ENCODE measurements at places on chromosomes 12 and 14.

DNA sequence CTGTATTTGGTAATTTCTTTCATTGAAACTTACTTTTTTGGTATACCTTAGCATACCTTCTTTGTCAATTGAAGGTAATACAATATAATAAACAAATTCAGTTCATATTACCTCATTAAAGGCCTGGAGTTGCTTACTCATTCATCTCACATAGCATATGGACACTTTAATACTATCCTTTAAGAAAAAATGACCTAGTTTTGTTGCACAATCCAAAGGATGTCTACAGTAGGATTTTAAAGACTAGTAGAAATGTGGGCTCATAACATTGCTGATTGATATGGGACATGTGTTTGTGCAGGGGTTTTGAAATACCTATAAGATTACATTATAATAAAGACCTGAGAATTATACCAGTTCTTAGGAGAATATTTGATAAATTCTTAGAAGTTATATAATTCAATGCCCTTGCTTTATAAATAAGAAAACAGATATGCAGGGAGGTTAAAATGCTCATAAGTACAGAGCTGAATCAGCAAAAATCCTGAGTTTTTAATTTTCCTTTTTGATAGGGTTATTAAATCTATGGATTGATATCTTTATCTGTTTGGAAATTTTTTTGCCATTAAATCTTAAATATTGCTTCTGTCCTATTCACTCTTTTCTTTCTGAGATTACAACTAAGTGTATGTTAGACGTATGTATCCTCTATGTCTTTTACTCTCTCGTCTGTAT is 352.1 kb downstream of the ATP23 start:
- DNase-seq, result no peak

DNA sequence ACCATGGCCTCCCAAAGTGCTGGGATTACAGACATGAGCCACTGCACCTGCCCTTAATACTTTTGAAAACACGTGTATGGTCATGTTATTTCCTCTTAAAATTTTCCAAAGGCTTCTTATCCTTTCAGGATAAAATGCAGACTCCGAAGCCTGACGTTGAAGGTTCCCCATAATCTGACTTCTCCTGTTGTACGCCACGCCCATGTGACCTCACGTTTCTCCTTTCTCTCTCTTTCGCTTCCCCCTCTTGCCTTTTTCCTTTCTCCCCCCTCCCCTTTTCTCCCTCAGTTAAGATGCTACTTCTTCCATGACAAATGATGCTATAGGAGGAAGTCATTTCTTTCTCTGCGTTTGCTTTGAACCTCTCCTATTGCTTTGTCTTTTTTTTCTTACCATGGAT is 266.0 kb downstream of the FBXL14 start:
- peak; percentile 45 for DNase-seq

DNA sequence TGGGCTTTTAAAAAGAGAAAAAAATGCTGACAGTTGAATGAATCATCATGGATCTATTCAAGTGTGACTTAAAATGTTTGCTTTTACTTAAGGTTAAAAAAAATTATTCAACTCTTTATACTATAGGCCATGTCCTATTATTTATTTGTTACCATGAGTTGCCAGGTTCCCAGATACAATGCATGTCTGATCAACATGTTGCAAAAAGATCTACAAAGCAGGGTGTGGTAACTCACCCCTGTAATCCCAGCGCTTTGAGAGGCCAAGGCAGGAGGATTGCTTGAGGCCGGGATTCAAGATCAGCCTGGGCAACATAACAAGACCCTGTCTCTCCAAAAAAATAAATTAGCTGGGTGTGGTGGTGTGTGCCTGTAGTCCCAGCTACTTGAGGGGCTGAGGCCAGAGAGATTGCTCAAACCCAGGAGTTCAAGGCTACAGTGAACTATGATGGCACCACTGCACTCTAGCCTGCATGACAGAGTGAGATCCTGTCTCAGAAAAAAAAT is 460.8 kb downstream of the BCAT1 start:
- DNase-seq, result no peak

DNA sequence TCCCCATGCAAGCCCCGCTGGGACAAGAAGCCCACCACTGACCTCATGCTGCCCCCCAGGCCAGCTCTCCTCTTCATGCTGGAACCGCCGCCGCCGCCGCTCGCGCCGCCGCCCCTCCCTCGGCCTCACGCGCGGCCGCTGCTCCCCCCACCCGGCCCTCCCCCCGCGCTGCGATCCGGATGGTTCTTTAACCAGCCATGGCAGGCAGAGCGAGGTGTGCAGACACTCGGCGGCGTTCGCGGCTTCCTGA is at the start of gene DCAF5:
DCAF5 (minus strand) TSS at position 218 of the 250 bp plus-strand sequence; CDS start at position 77, 141 bp downstream.
- peak; percentile 95 for DNase-seq

GRCh38 chr12:77160931-77161330 is 95.6 kb upstream of the E2F7 start:
- DNase-seq, result no peak

- DNase-seq, result no peak
Observed at GRCh38 chr12:128994856-128995255, 141.6 kb downstream of the GLT1D1 start.

GRCh38 chr12:34354239-34355200 is 332.2 kb downstream of the ALG10 start:
- DNase-seq, result no peak

- no peak for DNase-seq
Observed at GRCh38 chr14:38989922-38990546, 113.0 kb downstream of the SEC23A start.

DNA sequence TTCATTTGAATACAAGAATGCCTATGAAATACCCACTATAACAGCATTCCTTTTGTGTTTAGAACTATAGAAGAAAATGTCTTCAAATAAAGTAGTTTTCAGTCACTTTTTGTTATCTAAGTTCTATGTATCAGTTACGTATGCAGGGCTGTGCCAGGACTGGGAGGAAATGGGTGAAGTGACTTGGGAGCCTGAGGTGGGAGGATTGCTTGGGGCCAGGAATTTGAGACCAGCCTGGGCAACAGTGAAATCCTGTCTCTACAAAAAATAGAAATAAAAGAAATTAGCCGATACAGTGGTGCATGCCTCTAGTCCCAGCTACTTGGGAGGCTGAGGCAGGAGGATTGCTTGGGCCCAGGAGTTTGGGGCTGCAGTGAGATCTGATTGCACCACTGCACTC is 22.9 kb upstream of the MANSC4 start:
- DNase-seq, result no peak

DNA sequence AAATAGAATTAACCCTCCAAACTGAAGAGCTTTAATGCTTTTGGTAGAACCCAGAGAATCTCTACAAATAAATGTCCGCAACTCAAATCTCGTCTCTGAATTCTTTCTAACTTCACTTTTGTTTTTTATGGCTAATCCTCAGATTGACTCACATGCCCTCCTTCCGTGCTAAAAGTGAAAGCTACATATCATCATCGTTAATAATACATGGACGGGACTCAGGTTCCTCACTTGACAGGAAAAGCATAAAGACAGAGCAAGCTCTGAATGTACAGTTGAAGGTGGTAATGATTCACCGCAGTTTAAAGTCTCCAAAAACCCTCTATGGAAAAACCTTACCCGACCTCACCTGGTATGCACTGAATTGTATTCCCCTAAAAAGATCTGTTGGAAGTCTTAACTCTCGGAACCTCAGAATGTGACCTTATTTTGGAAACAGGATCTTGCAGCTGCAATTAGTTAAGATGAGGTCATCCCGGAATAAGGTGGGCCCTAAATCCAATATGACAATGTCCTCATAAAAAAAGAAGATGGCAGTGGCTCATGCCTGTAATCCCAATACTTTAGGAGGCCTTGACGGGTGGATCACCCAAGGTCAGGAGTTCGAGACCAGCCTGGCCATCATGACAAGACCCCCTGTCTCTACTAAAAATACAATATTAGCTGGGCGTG is 147.4 kb upstream of the FOXN3 start:
- no peak for DNase-seq

GRCh38 chr14:105397350-105397931 is 897 bp upstream of the TEX22 start:
- DNase-seq, result no peak

GRCh38 chr12:63909746-63910145 is 65.2 kb downstream of the SRGAP1 start:
- no peak for DNase-seq

- DNase-seq, result peak; percentile 83
Observed at GRCh38 chr12:6426882-6427671, 17.7 kb upstream of the CD27 start.

DNA sequence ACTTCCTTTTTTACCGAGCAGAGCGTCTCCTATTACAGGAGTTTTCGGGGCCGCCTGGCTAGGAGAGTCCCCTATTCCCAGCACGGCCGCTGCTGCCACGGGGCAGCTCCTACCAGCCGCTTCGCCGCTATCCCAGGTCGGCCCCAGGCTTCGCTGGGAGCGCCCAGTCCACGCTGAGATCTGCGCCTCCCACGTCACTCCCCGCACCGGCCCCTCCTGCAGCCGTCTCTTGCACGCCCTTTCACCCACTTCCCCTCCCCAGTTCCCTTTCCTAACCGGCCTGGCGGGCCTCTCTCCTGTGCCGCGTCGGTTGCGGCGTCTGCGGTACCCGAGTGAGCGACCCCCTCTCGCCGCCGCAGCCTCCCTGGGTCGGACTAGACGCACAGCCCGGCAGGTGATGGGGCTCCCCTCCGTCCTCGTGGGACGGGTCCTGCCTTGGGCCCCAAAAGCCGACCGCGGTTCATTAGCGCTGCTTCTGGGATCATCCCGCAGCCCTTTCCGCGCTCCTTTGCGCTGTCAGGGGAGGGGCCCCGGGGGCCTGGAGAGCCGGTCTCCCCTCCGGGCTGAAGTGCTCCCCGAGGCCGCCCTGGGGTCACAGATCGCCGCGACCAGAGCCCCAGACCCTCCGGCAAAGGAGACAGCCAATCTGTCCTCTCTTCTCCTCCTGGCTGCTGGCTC is 1318.4 kb downstream of the TMEM121 start:
- peak; percentile 81 for DNase-seq

- DNase-seq, result no peak
Observed at GRCh38 chr12:104344682-104345081, 41.1 kb downstream of the EID3 start.

GRCh38 chr12:56634242-56634836 is 4.2 kb upstream of the BAZ2A start:
- DNase-seq, result no peak

All from CD4-positive, alpha-beta T cell treated with Interleukin-15 for 1 hour (primary cell).